ENCODE measurements at places on chromosomes 12 and 14.

DNA sequence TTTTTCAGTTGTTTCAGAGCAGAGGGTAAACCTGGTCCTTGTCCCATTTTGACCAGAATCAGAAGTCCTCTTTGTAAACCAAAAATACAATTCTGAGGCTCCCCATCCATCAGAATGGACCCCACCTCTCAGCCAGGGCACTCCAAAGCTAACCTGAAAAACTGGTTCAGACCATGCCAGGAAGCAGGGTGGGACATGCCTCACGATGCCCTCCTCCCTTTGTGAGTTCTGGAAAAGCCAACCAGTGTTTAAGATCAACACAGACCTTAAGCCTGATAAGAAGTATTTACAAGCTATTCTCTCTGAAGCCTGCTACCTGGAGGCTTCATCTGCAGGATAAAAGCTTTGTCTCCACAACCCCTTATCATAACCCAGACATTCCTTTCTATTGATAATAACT, 35.4 kb downstream of the TNFAIP2 start:
- DNase-seq: no peak

DNA sequence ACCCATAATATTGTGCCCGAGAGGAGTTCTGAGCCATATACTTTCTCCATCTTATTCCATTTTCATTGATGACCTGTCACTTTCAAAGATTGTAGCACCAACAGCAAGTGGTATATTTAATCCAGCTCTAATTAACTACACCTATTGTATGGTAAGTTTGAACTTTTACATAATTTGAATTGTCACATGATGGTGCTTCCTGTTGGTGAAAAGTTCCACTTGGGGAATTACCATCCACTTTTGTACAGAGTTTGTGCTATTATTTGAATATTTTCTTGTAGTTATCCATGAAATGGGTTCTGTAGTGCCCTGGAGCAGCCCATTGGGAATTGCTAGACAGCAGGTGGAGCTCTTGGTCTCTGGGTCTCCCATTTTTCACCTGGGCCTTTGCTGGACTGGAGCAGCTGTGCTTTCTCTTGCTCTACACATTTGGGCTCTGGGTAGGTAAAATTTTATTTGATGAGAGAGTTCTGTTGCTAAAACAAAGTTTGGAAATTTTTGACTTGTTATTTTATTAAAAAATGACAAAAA, 3.0 kb downstream of the SMCO3 start:
- DNase-seq: no peak

GRCh38 chr12:1915082-1915968, 3.1 kb downstream of the CACNA2D4 start:
- no peak for DNase-seq

DNA sequence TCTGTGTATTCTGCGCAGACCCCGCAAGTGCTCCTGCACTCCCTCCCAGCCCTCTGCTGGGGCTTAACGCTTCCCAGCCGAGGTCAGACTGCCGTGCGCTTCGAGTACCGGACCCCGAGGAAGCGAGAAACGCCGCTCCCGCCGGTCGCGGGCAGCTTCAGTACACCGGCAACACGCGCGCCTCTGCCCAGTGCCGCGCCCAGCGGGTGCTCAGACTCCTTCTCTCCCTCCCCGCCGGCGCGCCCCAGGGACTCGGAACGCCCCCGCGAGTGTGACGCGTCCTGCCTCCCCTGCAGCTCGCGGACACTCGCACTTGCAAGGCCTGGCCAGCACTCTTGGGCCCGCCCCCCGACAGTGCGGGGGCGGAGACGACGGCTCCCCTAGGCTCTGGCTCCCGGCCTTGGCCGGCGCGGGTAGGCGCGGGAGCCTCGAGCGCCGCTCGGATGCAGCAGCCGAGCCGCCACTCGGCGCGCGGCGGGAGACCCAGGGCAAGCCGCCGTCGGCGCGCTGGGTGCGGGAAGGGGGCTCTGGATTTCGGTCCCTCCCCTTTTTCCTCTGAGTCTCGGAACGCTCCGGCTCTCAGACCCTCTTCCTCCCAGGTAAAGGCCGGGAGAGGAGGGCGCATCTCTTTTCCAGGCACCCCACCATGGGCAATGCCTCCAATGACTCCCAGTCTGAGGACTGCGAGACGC, at the start of gene PTGER2:
Gene PTGER2 (plus strand): TSS at position 410 of the 692 bp plus-strand sequence. CDS start 237 bp downstream, at position 647.
- peak; percentile 61 for DNase-seq

GRCh38 chr14:50348933-50349332, 36.8 kb downstream of the DMAC2L start:
- no peak for DNase-seq

DNA sequence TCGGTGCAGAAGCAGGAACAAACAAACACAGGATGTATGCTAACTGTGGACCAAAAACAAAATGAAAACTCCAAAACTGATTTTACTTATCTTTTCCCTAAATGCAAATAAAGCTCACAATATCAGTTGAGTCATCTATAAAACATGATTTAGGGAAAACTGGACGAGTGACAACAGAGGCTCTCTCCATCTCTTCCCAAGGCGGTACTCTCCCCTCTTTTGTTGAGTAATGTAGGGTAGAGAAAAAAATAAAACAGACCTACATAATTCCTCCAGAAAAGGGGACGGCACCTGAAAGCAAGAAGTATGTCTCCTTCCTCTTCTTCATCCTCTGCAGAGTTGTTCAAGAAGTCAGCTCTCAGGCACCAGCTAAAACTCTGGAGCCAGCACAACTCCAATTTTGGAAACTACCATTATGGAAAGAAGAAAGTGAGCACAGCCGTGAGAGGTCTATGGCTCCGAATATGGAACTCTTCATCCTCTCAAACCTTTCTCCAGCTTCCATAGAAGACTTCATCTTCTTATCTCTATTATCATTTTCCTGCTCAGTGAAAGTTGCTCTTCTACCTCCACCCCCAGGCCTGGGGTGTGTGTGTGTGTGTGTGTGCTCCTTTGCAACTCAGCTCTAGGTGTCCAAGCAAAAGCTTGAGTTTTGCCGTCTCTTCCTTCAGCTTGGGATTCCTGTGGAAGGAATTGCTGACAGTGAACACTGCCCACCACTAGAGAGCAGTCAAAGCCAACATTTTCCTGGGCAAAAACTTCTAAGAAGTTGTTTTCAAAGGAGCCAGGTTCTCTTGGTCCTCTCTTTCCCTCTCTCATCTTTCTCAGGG, 155.4 kb downstream of the DIO2 start:
- DNase-seq: no peak

DNA sequence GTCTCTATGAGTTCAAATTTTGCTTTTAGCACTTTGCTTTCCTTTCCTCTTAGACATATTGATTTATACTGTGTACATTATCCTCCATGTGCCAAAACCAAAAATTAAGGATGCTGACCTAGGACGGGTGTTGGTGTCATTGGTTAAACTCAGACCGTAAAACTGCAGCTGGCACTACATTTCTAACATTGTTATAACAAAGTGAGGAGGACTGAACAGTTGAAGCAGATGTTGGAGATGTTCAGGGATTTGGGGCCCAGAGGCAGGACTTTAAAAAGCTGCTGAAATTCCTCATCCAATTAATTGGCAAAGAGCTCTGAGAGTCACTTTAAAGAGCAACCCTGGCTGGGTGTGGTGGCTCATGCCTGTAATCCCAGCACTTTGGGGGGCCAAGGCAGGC, 72.4 kb downstream of the TMTC1 start:
- DNase-seq: no peak

DNA sequence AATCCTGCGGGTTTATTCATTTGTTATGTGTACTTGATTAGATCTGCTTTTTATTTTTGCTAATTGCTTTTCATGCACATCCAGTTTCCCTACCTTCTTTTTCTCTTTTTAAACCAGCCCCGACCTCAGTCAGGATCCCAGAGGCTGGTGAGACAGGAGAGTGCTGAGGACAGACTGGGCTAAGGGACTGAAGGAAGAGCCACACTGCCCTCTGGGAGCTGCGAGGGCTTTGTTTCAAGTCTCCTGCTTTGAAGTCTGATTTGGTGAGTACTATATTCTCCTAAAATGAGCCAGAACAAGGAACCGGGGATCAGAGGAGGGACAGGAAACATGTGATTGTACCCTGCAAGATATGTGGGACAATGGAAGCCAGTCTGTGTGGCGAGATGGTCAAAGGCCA, 23.9 kb downstream of the PRICKLE1 start:
- DNase-seq: no peak

DNA sequence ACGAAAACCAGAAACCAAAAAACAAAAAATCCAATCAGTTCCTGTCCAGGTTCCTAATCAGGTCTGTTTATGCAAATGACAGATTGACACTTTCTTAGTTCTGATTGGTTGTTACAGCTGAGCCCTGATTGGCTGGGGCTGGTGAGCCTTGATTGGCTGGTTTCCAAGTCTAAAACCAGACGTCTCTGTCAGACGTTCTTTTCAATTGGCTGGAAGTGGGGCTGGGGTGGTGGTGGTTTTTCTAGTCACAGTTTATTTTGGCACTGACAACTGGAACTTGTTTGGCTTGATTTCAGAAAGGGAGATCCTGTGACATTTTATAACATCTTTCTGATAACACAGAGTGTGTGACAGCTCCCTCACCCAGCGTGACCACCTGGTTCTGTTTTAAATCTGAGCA, 36.1 kb upstream of the PRICKLE1 start:
- no peak for DNase-seq

DNA sequence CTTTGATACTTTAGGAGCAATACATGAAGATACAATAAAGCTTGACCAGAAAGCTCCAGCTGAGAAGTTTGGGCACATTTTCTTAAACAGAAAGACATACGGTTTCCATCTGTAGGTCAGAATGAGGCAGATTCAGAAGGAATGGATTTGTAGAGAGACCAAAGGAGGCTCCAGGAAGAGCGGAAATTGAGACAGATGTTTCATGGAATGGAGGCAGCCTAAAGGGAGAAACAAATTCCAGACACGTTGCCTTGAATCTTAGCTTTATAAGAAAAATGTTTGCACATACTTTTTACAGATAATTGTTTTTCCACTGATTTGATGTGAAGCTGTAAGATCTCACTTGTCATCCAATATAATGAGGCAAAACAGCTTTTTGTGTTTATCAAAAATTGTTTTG, 24.8 kb downstream of the EPYC start:
- no peak for DNase-seq

- DNase-seq: no peak
Measured at GRCh38 chr14:65560340-65561027, 148.0 kb downstream of the FUT8 start.

- no peak for DNase-seq
Measured at GRCh38 chr12:104643093-104643818, 186.5 kb downstream of the CHST11 start.

- no peak for DNase-seq
Measured at GRCh38 chr12:92993259-92993658, 64.2 kb upstream of the EEA1 start.

- no peak for DNase-seq
Measured at GRCh38 chr12:4089956-4090355, 183.6 kb upstream of the CCND2 start.

DNA sequence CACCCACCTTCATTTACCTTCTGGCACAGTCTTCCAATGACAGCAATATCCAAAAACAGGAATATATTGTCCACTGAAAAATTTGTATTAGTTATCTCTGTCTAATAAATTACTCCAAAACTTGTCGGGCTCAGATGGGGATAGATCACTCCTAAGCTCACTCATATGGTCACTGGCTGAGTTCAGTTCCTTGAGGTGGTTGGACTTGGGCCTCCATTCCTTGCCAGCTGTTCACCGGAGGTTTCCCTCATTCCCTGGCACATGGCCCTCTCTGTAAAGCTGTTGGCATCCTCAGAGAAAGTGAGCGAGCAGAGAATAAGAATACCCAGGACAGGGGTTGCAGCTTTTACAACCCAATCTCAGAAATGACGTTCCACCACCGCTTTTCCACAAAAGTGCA, 81.5 kb downstream of the TMTC1 start:
- no peak for DNase-seq

GRCh38 chr14:105012171-105012985, 8.5 kb downstream of the CDCA4 start:
- no peak for DNase-seq

DNA sequence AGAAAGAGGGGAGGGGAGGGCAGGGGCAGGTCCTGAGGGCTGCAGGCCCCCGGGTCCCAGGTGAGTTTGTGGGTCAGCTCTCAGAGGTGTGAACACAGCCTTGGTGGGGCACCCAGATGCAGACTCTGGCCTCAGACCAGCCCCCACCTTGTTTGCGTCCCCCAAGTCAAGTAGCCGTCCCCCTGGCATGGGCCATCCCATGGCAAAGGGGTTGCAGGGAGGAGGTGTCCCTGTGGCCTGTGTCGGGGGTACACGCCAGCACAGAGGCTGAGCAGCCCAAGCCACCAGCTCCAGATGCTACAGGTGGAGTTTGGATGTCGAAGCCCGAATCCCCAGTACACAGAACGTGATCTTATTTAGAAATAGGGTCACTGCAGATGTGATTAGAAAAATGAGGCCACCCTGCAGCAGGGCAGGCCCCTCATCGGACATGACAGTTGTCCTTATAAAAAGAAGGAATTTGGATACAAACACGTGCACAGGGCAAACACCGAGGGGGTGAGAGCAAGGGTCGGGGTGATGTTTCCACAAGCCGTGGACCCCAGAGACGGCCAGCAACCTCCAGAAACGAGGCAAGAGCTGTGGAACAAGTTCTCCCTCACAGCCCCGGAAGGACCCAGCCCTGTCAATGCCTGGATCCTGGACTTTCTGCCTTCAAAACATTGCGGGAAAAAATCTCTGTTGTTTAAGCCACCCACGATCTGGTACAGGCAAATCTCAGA, 141.2 kb upstream of the C14orf180 start:
- no peak for DNase-seq

GRCh38 chr12:103530307-103531066, 34.7 kb upstream of the C12orf42 start:
- DNase-seq: no peak

DNA sequence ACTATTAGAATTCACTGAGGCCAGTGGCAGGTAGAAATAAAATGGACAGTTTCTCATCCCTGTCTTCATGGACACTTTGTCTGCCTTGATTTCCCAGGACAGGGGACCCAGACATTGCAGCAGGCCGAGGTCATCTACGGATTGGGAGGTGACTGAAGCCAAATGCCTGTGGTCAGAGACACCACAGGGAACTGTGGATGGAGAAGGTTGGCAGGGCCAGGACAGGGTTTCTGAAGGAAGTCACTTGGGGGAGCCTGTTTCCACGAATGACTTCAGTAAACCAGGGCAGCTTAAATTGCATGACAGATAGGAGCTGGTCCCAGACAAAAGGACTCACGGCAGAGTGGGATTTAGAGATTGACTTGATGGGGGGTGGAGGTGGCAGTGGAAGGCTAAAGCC, 224.9 kb downstream of the NTF3 start:
- no peak for DNase-seq

- no peak for DNase-seq
Measured at GRCh38 chr12:80166751-80167150, 67.4 kb downstream of the OTOGL start.
